ENCODE measurements at places on chromosomes 6 and 20.

GRCh38 chr6:20534295-20535262, at the start of gene CDKAL1:
Gene CDKAL1 (plus strand): TSS chr6:20534457. CDS start chr6:20546351, 11,894 bp downstream.
- DNase-seq: peak; percentile 90

GRCh38 chr6:71103130-71103529, 146.3 kb upstream of the B3GAT2 start:
- no peak for DNase-seq

DNA sequence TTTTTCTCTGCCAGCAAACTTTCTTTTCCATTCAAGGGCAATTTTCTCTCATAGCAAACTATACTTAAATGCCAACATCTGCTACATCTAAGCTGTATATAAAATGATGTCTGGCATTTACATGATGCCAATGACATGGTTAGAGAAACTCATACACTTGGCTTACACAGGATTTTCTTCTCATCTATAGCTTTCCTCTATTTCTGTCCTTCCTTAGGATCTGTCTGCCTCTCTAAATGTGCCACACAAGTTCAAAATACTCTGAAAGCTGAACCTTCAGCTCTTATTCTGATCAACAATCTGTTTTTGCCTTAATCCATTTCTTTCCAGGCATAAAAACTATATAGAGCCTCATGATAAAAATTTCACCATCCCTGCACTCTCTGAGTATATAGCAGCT, 290.9 kb upstream of the RNF217 start:
- DNase-seq: no peak

- DNase-seq: peak; percentile 2
Measured at GRCh38 chr20:23200914-23201313, 114.8 kb upstream of the CD93 start.

DNA sequence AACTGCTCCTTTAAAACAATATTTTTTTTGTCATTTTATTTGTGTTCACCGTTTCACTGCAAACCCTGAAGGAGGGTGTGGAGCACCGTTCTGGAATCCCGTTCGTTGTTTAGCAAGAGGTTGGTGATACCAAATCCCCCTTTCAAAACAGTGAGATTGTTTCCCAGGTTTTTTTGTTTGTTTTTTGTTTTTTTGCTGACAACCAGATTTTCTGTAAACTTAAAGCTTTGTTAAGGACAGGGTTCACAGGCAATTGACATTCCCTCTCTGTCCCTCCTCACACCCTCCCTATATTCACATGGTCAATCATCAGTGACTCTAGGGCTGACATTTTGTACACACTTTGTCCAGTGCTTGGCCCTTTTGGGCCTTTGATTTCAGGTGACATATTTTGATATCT, 21.0 kb upstream of the MROH8 start:
- no peak for DNase-seq

GRCh38 chr6:127415096-127415495, 44.1 kb downstream of the KIAA0408 start:
- no peak for DNase-seq

DNA sequence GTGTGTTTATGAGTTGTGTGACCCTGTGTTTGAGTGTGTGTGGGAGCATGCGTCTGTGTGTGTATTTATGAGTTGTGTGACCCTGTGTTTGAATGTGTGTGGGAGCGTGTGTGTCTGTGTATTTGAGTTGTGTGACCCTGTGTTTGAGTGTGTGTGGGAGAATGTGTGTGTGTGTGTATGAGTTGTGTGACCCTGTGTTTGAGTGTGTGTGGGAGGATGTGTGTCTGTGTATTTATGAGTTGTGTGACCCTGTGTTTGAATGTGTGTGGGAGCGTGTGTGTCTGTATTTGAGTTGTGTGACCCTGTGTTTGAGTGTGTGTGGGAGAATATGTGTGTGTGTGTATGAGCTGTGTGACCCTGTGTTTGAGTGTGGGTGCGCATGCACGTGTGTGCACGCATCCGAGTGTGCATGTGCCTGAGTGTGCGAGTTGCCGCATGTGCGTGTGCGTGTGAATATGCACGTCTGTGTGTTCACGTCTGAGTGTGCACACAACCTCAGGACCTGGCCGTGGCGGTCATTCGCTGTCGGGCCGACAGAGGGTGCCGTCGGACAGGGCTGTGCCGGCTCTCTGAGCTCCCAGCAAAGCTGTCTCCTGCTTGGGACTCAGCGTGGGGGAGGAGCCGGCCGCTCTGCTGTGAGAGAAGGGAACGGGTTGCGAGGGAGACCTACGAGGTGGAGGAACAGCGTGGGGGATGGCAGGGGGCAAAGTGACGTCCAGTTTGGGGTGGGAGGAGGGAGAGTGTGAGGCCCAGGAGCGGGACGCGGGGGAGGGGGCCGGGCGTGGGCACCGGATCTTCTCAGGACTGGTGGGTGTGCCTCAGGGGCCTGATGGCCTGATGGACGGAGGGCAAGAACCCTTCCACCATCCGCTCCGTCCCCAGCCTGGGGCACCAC, 19.7 kb downstream of the SLC17A9 start:
- peak; percentile 92 for DNase-seq

DNA sequence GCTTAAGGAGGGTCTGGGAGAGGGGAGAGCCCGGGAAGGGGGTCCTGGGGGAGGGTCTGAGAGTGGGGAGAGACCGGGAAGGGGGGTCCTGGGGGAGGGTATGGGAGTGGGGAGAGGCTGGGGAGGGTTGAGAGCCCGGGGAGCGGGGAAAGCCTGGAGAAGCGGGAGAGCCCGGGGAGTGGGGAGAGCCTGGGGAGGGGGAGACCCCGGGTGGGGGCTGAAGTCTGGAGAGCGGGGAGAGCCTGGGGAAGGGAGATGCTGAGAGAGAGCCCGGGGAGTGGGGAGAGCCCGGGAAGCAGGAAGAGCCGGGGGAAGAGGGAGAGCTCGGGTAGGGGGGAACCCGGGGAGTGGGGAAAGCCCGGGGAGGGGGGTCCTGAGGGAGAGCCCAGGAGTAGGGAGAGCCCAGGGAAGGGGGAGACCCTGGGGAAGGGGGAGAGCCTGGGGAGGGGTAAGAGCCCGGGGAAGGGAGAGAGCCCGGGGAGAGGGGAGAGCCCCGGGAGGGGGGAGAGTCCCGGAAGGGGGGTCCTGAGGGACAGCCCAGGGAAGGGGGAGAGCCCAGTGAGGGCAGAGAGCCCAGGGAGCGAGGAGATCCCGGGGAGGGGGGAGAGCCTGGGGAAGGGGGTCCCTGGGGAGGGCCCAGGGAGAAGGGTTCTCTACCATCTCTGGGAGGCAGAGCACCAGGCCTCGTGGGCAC, 148.5 kb downstream of the SYNDIG1 start:
- DNase-seq: no peak

DNA sequence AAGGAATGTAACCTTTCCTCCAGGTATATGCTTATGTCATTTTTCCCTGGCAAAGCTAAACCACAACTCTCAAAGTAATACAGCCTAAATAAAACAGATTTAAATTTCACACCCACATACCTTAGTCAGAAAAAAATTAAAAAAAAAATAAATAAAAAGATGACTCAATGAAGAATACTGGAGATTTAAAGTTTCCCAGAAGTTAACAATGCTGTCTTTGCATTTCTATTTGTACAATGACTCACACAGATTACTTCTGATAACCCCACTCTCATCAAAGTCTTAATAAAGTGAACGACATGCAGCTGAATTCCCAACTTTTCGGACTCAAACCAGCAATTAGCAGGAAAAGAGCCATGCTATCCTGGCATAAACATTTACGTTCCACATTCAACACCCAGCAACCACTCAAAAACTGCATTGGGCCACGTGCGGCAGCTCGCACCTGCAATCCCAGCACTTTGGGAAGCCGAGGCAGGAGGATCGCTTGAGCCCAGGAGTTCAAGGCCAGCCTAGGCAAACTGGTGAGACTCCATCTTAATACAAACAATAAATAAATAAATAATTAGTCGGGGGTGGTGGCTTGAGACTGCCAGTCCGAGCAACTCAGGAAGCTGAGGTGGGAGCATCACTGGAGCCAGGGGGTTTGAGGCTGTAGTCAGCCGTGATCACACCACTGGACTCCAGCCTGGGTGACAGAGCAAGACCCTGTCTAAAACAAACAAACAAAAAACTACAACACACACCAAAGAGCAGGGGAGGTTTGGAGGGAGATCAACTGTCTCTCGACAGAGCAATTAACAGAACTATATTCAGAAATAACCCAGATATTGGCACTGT, 130.5 kb downstream of the WDR27 start:
- DNase-seq: no peak

DNA sequence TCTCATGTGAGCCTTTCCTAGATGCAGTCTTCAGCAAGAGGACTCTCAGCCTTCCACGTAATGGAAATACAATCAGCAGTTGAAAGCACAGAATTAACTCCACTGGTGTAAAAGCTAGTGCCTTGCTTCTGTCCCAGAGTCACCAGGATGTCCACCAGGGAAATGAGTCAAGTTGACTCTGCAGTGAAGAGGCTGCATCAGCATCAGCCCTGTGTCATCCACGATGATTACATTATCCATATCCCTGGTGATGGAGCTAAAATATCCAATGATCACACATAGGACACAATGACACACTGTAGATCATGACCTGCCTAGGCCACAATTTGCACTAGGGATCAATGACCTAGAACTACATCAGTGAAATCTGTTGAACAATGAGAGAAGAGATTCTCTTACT, 262.4 kb downstream of the ERMARD start:
- no peak for DNase-seq

- no peak for DNase-seq
Measured at GRCh38 chr6:8642131-8642530, 206.8 kb upstream of the SLC35B3 start.

- no peak for DNase-seq
Measured at GRCh38 chr20:9220874-9221547, 152.1 kb downstream of the PLCB4 start.

DNA sequence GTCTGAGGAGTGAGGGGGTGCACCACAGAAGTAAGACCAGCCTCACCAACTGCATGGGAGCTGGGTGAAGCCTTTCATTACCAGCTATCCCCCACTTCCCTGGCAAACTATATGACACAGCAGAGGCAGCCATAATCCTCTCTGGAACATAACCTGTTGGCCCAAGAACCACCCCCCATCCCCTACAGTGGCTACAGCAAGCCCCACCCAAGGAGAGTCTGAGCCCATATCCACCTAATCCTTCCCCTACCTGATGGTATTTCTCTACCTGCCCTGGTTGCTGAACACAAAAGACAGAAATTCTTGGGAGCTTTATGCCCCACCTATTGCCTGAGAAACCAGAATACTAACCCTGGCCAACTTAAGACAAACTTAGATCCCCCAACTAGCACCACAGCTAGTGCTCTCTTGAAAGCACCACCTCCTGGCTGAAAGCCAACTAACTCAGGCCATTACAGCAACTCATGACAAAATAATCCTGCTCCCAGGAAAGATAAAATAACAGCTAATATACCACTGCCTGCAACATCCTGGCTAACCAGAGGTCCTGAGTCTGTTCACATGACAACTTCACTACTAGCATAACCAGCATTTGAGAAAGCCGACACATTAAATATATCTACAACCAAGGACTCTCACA, 11.2 kb downstream of the RNGTT start:
- no peak for DNase-seq

DNA sequence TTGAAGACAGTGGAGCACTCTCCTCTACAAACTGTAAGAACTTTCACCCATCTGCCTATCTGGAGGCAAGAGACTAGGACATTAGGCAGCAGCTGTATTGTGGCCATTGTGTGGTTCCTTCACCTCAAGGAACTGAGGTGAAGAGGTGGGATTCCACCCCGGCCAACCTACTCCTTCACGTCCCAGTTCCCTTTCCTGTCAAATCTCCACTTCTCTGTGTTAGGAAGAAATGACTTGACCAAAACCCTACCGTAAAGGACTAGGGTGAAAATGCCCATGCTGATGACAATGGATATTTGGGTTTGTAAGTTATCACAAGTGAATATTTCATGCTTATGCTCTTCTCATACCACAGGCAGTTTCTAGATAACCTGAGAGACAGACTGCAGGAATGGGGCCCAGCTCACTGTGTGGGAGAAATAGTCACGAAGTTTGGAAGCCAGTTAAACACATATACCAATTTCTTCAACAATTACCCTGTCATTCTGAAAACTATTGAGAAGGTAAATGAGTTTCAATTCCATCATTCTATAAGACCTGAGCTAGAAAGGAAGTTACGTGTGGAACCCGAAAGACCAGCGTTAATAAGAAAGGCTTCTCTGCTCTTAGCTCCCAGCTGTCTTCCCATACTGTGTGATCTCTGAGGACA, 86.6 kb downstream of the ECT2L start:
- DNase-seq: peak; percentile 14

- no peak for DNase-seq
Measured at GRCh38 chr6:32097364-32097763, 11.8 kb downstream of the TNXB start.

DNA sequence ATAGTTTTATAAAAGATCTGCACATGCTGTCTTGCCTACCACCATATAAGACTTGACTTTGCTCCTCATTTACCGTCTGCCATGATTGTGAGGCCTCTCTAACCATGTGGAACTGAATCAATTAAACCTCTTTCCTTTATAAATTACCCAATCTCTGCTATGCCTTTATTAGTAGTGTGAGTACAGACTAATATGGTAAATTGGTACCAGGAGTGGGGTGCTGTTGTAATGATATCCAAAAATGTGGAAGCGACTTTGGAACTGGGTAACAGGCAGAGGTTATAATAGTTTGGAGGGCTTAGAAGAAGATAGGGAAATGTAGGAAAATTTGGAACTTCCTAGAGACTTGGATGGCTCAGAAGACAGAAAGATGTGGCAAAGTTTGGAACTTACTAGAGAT, 64.2 kb upstream of the TFAP2D start:
- no peak for DNase-seq

DNA sequence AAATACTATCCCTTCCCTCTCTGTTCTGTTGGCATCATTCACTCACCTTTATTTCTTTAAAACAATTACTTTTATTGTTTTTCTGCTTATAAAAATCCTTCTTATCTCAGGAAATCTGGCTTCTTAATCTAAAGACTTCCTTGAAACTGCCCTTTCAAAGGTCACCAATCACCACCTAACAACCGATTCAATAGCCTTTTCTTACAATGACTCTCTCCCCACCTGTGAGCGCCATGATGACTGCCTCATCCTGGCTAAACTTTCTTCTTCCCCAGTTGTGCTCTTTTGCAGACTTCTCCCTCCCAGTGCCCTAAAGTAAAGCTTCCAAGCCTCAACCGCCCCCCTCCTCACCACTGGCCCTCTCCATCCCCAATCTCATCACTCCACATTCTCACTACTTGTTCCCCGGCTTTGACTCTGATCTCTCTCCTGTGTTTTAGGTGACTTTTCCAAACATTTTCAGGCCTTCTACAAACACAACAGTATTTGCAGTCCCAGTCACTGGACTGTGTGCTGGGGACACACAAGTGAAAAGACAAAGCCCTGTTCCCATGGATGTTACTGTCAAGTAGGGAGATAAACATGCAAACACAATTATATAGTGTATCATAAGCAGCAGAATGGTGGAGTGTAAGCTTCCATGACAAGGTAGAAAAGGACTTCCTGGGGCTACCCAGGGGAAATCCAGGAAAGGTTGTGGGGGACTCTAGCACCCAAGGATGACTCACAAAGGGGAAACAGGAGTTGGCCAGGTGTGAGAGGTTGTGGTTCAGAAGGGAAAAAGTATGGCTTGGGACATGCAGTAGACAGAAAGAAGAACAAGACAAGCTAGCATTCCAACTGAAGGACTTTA, 12.8 kb downstream of the NHSL1 start:
- DNase-seq: no peak

GRCh38 chr6:22411376-22412105, 114.7 kb upstream of the PRL start:
- DNase-seq: no peak
